ENCODE measurements at places on chromosomes 12 and 14.
A peak's percentile ranks its signal among the peaks of the same experiment; 100 is the strongest.

DNA sequence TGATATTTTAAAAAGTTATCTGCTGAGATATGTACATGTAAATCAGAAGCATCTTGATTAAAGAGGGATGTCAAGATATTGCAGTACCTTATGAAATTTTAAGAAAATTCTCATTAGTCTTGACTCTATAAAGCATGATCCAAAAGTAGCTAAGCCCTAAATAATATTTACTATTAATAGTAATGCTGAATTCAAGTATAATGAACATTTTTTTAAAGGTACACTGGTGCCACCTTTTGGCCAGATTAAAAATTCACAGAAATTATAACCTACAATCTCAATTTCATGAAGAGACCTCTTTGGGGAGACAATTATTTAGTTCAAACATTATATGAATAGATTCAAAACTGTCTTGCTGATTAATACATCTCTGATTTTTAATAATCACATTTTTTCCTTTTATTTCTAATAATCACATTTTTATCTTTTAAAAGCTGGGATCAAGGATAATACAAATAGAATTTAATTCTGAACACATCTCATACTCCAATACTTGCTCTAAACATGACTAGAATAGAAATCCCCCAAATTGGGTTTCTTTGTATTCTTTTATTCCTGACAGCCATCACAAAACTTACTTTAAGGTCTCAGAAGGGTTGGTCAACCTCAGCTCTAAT is 13.4 kb downstream of the AKAP5 start:
- peak; percentile 31 for DNase-seq

- peak; percentile 38 for DNase-seq
Measured at GRCh38 chr12:116697305-116697704, 40.6 kb downstream of the SPRING1 start.

DNA sequence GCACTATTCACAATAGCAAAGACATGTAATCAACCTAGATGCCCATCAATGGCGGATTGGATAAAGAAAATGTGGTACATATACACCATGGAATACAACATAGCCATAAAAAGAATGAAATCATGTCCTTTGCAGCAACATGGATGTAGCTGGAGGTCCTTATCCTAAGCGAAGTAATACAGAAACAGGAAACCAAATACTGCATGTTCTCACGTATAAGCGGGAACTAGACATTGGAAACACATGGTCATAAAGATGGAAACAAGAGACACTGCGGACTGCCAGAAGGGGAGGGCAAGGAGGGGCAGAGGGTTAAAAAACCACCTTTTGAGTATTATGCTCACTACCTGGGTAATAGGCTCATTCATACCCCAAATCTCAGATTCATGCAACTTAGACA is 234.1 kb upstream of the PLXNC1 start:
- DNase-seq, result peak; percentile 52

- DNase-seq, result peak; percentile 5
Measured at GRCh38 chr12:104457746-104458693, 1.3 kb downstream of the CHST11 start.

DNA sequence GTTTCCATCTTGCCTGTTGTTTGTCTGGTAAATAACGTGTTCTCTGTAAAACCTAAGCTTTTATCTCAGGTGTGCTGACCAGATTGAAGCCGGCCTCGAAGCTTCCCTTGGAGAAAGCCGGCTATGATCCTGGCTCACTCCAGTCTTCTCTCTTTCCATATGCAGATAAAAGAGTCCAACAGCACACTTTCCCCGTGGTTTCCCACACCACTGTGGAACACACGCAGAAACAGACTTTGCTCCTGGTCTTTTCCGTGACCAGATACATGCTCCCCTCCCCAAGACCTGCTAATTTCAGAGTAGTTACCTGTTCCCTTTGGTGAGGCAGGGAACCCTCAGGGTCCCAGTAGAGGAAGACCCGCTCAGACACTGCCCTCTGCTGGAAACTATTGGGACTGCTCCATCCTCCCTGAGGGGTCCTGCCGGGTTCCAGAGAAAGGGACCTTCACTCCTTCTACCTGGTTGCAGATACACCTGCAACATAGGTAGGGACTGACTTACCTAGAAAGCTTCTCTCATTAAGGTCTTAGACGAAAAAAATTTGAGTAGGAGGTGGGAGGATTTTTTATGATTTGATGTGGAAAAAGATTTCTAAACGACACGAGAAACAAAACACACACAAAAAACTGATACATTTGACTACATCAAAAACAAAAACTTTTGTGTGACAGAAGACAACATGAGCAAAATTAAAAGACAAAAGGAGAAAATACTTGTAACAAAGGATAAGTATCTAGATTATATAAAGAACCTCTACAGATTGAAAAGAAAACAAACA is 415.4 kb upstream of the CCDC196 start:
- DNase-seq, result peak; percentile 30

- DNase-seq, result peak; percentile 42
Measured at GRCh38 chr14:37150414-37150813, 22.0 kb downstream of the SLC25A21 start.

- DNase-seq, result no peak
Measured at GRCh38 chr12:92337128-92337527, 191.5 kb upstream of the BTG1 start.

GRCh38 chr12:110249716-110250225 is 31.3 kb upstream of the ATP2A2 start:
- no peak for DNase-seq

GRCh38 chr14:70782361-70782760 is 27.0 kb downstream of the MAP3K9 start:
- peak; percentile 54 for DNase-seq

- no peak for DNase-seq
Measured at GRCh38 chr12:57993030-57993429, 51.7 kb downstream of the ATP23 start.

DNA sequence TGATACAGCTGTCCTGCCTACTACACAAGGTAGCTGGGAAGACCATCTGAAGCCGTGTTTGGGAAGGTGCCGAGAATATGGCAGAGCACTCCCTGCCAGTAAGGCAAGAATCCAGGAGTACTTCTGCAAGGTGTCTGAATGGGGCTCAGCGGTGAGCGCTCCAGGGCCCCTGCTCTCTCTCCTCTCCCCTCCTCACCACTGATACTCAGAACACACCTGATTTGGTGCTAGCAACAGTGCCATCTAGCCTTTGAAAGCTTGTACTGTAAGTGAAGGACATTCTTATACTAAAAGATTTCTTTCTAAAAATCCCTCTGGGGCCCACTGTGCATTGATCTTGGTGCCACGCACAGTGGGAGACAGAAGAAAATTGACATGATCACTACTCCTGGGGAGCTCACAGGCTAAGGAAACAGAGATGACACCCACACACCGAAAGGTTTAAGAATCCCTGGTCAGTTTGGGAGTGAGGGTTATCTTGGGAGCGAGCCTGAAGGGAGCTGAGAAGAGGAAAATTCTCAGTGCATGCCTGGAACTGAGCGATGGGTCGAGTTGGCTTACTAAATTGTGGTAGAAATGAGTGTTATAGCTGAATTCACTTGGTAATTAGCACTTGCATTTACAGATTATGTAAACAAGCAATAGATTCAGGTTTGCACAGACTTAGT is 216.9 kb downstream of the NTF3 start:
- DNase-seq, result peak; percentile 61

DNA sequence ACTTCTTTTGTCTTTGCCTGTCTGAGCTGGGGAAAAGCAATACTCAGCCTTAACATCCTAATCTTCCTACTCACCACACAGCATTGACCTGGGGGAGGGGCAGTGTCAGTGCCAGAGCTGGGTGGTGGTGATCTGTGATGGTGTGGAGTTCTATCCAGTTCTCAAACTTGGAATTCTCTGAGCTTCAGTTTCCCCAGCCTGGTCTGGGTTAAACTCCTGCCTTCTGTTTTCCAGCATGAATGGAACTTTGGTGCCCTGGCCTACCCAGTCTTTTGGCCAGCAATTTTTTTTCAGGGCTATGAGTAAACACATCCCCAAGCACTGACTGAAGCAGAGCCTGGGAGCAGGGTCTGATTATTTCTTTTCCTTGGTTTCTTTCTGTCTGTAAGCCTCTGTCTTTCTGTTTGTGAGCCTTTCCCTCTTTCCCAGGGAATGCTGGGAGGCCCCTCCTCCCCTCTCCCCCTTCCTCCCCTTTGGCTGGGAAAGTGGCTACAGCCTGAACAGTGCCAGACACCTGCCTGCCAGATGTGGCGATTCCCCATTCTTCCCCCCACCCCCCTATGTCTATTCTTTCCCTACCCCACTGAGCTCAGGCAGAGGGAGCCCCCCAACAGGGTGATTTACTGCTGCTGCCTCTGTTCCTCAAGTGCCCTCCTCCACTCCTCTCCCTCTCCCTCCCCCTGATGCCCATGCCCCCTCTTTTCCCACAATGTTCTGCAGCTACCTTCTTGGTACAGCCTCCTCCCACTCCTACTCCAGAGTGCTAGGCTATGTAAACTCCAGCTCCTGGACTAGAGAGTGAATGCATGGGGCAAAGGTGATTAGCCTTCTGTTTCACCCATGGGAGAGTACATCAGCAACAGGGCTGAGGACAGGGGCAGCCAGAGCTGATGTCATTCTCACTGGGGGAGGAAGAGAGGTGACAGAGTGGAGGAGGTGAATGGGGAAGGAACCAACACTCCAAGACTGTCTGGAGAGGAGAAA is 11.1 kb downstream of the GPR84 start:
- peak; percentile 84 for DNase-seq

DNA sequence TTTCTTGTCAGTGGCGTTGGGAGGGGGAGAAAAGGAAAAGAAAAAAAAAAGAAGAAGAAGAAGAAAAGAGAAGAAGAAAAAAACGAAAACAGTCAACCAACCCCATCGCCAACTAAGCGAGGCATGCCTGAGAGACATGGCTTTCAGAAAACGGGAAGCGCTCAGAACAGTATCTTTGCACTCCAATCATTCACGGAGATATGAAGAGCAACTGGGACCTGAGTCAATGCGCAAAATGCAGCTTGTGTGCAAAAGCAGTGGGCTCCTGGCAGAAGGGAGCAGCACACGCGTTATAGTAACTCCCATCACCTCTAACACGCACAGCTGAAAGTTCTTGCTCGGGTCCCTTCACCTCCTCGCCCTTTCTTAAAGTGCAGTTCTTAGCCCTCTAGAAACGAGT is 1.9 kb downstream of the ASCL1 start:
- no peak for DNase-seq

DNA sequence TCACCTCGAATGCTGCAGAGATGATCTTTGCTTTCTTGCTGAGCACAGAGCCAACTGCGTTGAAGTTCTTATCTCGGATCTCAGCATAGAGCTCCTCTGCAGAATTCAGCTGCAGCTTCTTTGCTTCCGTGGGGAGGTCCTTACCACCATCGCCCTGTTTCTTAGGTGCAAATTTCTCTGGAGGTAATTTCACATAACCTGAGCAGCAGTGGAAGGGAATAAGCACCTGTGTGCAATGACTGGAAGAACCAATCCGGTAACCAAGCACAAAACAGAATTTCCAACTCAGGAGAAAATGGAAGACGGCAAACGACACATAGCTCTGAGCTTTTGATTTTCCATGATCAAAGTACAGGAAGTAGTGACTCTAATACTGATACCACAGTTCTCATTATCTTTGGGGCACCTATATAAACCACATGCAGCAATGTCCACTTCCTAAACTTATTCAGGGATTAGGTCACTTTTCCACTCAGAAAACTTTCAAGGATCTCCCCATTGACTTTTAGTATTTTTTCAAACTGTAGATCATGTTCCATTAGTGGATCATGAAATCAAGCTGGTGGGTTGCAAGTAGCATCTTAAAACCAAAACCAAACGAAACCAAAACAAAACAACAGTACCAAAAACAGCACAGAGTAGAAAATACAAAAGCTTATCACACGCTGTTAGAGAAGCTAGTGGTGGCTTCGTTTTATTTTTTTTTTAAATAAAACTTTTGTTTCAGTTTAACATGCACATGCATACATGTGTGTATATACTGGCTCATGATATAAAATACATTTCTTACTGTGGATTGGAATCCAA is 18.9 kb upstream of the DIABLO start:
- DNase-seq, result no peak

DNA sequence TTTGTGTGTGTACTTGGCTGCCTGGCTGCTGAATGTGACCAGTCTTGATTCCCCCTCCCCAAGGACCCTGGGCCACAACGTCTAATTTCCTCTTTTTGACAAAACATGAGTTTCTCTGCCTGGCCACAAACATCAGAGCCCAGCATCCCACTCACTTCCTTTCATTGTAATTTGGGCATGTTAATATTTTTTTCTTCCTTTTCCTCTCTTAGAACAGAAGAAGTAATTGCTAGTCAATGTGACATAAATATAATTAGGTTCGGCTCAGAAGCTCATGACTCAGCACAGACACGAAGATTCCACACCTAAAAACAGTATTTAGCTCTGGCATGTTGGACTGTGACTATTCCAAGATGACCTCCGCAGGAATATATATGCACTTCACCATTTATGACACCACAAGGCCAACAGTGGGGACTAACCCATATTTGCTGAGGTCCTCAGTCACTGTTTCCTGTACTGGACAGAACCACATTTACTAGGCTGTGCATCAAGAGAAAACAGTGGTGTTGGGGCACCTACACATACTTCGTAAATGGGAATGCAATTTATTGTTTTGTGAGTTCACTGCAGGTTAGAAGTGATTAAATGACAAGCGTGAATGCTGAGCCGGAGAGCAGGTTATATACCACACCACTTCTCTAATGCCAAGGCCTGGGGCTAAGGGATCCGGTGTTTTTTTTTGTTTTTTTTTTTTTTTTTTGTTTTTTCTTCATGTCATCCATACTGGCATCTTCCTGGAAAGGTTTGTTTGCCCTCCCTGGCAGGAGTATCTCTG is 4.2 kb downstream of the GSG1 start:
- DNase-seq, result peak; percentile 38

DNA sequence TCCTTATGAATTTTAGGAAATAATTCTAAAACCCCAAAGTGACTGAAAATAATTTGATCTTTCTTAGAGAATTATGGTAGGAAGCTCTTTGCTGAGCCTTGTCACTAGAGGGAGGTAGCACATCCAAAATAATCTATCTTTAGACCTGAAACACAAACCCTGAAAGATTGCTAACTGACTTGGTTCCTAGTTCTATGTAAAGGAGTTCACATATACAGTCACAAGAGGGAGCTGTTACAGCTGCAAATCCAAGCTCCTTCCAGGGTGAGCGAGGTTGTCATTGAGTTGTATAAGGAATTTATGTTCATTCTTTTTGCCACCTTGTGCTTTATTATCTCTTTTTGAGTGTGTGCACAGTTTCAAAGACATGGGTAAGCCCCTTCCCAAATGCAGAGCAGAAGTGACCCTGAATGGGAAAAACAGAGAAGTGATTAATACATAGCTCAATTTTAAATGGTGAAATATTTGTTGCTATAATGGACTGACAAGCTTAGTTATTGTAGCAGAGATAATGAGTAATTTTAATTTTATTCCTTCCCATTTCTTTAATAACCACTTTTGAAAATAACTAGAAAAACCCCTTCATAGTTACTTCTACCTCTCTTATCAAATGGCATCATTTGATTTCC is 387.9 kb downstream of the DAD1 start:
- peak; percentile 37 for DNase-seq

GRCh38 chr14:88492272-88493089 is 62.3 kb downstream of the PTPN21 start:
- peak; percentile 66 for DNase-seq

DNA sequence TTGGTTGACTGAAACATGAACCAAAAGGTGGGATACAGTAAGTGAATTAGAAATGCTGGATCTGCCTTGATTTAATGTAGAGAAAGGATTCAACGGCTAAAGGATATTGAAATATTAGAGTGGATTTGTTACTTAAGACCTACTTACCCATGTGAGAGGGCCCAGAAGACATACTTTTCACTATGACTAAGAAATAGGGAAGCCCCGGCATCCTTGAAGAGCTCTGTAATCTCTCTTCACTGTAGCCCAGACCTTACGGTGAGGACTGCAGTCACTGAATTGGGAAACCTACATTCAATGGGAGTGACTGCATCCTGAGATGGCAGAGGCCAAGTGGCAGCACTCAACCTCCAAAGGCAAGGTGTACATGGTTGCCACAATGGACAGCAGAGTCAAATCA is 52.5 kb downstream of the KANSL2 start:
- no peak for DNase-seq
